ENCODE measurements at places on chromosomes 12 and 14.

DNA sequence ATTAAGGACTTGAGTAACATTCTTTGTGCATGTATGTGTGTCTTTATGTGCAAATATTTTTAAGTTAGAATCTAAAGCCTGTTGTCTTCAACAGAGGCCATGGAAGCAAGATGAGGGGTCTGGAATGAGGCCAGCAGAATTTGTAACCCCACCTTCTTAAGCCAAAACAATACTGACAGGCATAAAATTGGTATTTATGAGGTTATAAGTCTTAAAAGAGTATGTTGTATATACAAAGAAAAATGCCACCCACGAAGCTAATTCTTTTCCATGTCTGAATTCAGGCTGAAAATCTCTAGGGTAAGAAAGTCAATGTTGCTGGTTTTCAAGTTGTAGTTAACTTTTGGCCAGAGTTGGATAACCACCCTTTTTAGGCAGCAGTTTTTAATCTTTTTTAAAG lies 86.2 kb upstream of the TMTC1 start:
- no peak for DNase-seq

GRCh38 chr12:119156401-119157044 lies 22.2 kb upstream of the HSPB8 start:
- no peak for DNase-seq

DNA sequence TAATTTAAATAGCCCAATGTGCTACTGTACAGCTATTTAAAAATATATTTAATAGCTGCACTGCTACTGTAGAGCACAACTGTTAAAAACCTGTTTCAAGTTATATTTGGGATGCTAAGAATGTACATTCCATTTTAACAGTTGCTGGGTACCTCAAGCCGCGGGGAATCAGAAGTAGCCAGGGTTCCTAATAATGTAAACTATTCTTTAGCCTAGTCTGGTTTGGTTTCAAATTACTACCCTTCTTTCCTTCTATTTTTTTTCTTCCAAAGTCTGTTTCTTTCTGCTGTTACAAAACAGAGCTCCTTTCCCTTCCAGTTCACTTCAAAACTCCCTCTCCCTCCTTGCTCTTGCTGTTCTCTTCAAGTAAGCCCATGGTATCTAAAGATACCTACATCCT lies 21.3 kb downstream of the SCAF11 start:
- no peak for DNase-seq

DNA sequence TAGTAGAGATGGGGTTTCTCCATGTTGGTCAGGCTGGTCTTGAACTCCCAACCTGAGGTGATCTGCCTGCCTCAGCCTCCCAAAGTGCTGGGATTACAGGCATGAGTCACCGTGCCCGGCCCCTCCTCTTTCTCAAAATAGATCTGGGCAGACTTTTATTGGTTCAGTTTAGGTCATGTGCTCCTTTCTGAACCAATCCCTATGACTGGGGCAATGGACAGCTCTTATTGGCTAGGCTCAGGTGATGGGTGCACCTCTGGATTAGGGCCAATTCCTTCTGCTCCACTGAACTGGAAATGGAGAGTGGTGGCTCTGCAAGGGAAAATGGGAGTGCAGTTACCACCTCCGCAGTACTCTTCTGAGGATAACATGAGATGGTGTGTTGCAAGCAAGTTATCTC lies 6.2 kb upstream of the ATP6V0A2 start:
- DNase-seq: no peak
